ENCODE measurements at places on chromosomes 16 and 17.

- DNase-seq: no peak
Measured at GRCh38 chr16:1961651-1962067, 2.3 kb downstream of the NDUFB10 start.

GRCh38 chr17:13346996-13347762, 254.6 kb downstream of the HS3ST3A1 start:
- no peak for DNase-seq

DNA sequence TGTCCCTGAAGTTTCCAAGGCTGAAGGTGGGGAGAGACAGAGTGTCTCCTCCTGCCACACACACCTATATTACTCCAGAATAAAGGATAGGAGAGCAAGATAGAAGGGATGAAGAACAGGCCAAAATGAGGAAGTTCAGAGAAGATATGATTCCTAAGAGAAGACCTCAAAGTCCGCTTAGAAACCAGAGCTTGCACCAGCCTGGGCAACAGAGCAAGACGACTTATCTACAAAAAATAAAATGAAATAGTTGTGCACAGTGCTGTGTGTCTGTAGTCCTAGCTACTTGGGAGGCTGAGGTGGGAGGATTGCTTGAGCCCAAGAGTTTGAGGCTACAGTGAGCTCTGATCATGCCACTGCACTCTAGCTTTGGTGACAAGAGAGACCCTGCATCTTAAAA, 128.2 kb downstream of the HS3ST3B1 start:
- no peak for DNase-seq

DNA sequence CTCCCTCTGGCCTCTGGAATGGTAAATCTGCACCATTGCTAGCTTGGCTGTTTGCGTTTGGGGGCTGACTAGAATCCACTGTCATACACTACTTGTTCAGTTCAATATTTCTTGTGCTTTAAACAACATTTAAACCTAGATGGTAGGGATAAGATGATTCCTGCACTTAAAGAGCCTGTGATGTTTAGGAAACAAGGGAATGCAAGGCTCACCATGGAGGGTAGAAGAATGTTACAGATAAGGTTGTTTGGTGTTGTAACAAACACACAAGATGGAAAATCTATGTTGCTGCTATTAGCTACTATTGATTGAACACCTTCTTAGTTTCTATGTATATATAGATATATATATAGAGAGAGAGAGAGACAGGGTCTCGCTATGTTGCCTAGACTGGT, 31.4 kb downstream of the YPEL2 start:
- no peak for DNase-seq

GRCh38 chr17:63282455-63282854, 163.7 kb downstream of the CYB561 start:
- no peak for DNase-seq

GRCh38 chr17:50421308-50422051, 4.5 kb upstream of the ACSF2 start:
- DNase-seq: peak; percentile 6

GRCh38 chr17:81371910-81372760, 23.1 kb upstream of the BAHCC1 start:
- no peak for DNase-seq

GRCh38 chr16:1991135-1991551, 1.4 kb downstream of the SYNGR3 start:
- DNase-seq: peak; percentile 74

DNA sequence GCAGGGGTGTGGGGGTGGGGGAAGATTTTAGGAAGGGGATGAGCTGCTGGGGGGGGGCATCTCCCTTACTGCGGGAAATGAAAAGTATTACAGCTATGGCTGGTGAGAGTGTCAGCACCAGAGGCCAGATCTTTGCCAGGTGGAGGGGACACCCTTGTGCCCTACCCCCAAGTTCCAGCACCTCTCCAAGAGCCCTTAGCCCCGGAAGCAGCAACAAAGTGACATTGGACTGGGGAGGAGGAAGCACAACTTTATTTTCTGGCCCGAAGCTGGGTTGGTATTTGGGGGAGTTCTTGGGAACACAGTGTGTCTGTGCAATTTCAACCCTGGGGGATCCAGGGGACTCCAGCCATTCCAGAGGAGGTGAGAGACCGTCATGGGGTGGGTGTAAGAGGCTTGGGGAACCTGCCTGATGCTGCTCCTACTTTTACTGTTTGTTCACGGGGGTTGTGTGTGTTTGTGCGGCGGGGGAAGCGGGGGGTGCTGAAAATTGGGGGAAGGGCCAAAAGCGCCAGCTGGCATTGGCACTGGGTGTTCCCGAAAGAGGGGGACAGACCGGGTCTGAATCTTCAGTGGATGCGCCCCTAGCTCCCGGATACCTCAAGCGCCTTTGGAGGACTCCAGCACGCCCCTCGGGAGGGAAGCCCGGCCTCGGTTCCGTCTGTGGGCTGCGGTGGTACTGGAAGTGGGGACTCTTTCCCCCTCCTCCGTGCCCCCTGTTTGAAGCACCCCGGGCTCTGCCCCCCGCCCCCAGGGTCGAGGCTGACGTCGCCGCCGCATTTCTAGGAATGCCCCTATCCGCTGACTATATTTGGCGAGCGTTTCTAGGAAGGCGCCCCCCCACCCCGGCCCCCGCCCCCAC, 230.3 kb downstream of the MRTFB start:
- no peak for DNase-seq

- peak; percentile 3 for DNase-seq
Measured at GRCh38 chr16:83113317-83113716, 486.5 kb downstream of the CDH13 start.

DNA sequence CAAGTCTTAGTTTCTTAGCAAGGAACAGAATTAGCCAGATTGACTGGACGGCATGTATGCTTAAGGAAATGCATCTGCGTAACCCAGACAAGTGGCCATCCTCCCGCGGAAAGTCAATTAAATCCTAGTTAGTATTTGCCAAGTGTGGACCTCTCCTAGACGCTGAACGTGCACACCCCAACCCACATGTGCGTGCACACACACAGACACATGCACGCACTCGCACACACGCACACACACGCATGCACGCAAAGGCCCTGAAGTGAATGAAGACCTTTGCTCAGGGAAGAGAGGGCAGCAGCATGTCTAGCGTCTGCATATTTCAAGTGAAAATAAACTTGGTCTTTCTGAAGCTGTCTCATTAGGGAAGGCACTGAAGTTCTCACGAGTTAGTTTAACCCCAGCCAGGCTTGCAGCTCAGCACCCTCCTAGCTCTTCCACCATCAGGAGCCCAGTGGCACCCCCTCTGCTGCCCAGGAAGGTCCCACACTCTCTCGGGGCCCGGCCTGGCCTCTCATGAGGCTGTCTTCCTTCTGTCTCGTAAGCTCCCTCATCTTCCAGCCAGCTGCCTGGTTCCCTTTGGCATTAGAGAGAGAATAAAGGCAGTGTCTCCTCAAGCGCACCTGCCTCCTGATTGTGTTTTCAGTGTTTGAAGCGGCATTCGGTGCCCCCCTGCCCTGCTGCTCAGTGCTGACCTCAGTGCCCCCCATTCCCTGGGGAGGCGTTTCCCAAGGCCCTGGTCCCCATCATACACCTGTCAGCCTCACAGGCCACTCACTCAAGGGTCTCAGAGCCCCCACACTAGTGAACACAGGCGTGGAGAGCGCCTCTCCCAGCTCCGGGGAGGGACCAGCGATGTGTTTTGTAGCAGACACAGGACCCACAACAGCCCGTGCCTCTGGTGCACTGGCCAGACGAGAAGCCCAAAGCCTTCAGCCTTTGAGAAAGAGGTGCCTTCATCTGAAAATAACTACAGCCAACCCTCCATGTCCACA, 52.2 kb upstream of the CHMP6 start:
- DNase-seq: no peak

DNA sequence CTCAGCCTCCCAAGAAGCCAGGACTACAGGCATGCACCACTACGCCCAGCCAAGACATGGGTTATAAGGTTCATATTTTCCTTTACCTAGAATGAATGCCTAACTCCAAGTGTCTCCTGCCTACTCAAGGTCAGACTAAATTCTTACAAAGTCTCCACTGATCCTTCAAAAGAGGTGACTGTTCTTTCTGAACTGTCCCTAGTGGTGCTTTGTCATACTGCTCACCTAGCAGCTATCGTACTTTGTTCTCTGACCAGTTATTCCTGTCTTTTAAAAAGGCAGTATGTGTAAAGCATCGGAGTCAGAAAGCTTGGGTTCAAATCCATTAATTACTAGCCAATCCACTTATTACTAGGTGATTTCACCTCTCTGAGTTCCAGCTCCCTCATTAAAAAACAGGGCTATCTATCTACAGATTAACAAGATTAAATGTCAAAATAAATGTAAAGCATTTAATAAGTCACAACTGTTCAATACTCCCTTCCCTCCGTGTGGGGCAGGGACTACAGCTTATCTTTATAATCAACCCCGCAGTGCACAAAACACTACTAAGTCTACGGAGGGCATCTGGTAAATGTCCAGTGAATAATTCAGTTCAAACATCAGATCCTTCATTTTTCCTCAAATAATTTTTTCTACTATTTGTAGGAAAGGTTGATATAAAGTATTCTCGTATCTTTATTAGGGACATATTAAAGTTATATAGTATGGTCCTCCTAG, 20.0 kb upstream of the ITGA2B start:
- DNase-seq: no peak

DNA sequence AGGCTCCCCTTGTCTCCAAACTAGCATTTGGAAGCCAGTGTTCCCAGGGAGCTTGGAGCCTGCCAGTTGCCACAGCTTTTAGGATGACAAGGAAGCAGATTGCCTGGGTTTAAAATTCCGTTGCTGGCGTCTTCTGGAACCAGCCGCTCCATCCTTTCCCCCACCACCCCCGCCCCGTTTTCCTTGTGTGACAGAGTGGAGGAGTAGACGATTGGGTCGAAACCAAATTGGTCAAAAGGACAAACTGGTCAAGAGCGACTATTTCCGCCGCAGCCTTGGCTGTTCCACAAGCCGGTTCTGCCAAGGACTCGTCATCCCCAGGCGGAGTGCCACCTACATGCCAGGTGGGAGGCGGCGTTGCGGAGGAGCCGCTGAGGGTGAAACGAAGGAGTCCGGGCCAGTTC, 91.1 kb downstream of the RPA1 start:
- DNase-seq: no peak

GRCh38 chr17:32104158-32104557, 38.1 kb upstream of the RHOT1 start:
- DNase-seq: no peak

Data from CD4-positive, alpha-beta T cell treated with Interleukin-12 subunit alpha and Interleukin-12 subunit beta, for 1 hour (primary cell).